NCI-H2081 treated with DMSO at 0.1 percent for 48 hours (cell line): ENCODE measurements at places on chromosomes 13 and 19.

GRCh38 chr19:7874897-7875273 lies 695 bp upstream of the PRR36 start:
- no peak for DNase-seq

- DNase-seq = no peak
These were observed 67.5 kb downstream of the TSC22D1 start for GRCh38 chr13:44508562-44509077.

DNA sequence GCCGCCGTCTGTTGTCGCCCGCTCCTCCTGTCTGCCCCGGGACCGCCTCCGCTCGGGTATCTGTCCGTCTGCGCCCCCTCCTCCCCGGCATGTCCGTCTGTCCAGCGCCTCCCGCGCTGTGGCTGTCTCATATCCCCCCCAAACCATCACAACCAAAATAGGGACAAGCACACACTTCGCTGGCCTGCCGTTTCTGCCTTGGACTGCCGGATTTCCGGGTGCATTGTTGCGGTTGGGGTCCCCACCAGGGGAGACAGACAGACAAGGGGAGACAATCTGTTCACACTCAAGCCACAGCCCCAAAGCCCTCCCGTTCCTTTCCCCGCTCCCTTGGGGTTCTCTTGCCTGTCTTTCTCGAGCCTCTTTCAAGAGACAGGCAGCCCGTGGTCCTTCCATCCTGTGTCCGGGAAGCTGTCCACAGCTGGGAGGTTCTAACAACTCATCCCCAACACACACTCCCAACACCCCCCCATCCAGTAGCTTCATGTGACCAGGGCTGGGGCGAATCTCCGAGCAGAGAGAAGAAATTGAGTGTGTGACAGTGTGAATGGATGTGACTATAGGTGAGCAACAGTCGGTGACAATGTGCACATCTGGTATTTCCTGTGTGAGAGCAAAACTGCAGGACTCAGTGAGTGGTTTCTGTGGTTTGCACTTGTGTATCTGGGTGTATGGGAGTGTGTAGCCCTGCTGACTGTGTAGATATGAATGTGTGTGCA lies 16.5 kb upstream of the FOSB start:
- DNase-seq = no peak

GRCh38 chr13:29767006-29767405 lies 83.4 kb downstream of the UBL3 start:
- DNase-seq = no peak

GRCh38 chr13:48066310-48066989 lies 28.5 kb downstream of the MED4 start:
- DNase-seq = no peak

- no peak for DNase-seq
These were observed 39.9 kb upstream of the CEACAM8 start for GRCh38 chr19:42634409-42635232.

- DNase-seq = no peak
These were observed 9.4 kb downstream of the SETDB2 start for GRCh38 chr13:49453465-49453864.

DNA sequence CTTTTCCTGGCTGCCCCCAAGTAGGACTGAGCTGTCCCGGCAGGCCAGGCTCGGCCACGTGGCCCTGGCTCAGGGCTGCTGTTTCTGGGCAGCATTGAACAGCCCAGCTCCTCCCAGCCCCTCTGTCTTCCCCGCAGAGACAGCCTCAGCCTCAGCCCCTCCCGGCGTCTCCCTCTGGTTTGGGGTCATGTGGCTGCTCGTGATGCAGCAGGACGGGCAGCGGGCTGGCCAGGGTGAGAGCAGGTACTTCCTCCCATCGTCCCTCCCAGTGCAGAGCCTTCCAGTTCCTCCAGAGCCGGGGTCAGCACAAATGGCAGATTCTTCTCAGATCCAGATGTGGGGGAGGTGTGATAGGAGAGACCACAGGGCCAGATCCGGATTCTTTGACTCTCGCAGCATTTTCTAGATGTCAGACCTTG lies 114.6 kb downstream of the KDM4B start:
- no peak for DNase-seq

- DNase-seq = no peak
These were observed 620.0 kb upstream of the ATXN8OS start for GRCh38 chr13:69487576-69487975.

- DNase-seq = no peak
These were observed 19.1 kb downstream of the WDR88 start for GRCh38 chr19:33150852-33151518.
